ENCODE measurements at places on chromosomes 11 and 22. TPM values are rescaled to one million over a fixed set of nuclear protein-coding genes. Genes with fewer than 3 reads are reported as not detected.

Gene OR8G5
- total RNA-seq = not detected

DNA sequence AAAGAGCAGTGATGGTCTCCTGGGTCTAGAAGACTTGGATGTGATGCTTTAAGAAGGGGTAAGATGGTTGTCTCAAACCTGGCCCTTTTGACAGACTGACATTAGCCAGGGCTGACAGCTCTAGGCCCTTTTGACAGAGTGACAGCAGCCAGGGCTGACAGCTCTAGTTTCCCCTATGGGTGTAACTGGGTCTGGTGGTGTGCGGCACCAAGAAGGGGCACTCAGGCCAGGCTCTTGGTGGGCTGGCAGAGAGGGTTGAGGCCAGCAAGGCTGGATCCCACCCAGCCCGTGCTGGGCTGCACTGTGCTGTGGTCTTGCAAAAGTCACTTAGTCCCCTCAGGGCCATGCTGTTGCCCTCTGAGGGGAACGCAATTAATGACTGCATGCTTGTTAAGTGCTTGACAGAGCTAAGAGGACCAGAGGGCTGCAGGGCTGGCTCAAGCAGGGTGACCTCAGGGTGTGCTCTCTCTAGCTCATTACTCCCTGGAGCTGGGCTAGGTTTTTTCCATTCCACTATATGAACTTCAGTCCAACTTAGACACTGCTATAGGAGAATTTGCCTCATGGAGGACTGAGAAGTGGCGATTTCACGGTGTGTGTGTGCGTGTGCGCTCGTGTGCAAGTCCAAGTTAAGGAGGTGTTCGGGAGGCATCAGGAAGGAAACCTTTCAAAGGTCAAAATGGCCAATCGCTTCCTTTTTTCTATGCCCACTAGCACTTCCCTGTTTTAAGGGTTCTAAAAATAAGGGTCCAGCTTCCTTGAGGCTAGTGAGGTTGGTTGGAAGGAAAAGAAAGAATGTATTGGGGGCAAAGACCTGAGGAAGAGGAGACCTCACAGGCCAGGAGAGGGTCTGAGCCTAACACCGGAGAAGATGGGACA lies 4.4 kb downstream of the UBASH3B start:
- DNase-seq = no peak

DNA sequence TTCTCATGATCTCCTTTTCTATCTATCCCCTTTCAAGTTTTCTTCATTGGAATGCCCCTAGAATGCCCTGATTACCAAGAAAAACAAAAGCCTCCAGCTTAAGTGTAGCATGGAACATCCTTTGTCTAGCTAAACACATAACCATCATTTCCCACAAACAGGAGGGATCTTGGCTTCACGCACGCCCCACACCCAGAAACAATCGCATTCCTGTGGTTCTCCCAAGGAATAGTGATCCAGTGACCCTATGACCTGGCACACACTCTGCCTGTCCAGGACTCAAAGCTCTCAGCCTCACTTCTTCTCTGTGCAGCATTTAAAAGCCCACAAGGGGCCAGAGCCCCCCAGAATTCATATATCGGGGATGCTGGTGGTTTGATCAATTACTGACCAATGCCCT lies 9.3 kb upstream of the POU2AF1 start:
- DNase-seq = peak; percentile 14

- DNase-seq = no peak
These were observed 141.0 kb downstream of the ARHGAP20 start for GRCh38 chr11:110571081-110571720.

DNA sequence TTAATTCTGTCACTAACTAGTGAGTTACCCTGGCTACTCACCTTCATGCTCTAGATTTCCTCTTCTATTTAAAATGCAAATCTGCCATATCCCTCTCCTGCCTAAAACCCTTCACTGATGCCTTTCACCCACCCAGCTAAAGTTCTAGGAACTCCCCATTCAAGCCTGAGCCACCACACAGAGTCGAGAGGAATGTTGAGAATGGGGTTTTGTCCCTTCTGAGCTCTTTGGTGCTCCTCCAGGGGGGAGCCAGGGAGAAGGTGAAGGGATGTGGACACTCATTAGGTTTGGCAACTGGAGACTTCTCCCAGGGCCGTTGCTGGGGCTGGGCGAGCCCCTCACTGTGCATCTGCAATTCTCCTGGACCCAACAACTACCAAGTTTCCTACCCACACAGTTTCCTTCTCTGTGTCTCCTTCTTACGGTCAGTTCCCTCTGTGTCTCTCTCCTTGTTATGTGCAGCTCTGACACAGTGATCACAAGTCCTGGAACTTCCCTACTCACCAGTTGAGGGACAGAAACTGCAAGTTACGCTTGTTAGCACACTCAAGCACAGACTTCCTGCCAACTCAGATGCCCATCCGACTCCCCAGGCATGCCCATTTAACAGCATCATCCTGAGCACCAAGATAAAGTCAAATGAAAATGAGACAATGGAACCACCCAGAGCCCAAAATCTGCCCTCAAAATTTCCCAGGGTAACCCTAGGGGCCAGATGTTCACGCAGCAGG lies 6.5 kb upstream of the IL10RA start:
- no peak for DNase-seq

GRCh38 chr11:57735619-57736298 lies 5.5 kb upstream of the SELENOH start:
- no peak for DNase-seq

- no peak for DNase-seq
These were observed 66.9 kb downstream of the SPON1 start for GRCh38 chr11:14029440-14029839.

GRCh38 chr11:125156346-125157117 lies 8.0 kb upstream of the PKNOX2 start:
- no peak for DNase-seq

Gene RGL4
- not detected for total RNA-seq

Gene RHOD
- 0.57 TPM for total RNA-seq

GRCh38 chr22:45934168-45934564 lies 42.8 kb downstream of the WNT7B start:
- DNase-seq = no peak

Gene HEPN1
- total RNA-seq = not detected

DNA sequence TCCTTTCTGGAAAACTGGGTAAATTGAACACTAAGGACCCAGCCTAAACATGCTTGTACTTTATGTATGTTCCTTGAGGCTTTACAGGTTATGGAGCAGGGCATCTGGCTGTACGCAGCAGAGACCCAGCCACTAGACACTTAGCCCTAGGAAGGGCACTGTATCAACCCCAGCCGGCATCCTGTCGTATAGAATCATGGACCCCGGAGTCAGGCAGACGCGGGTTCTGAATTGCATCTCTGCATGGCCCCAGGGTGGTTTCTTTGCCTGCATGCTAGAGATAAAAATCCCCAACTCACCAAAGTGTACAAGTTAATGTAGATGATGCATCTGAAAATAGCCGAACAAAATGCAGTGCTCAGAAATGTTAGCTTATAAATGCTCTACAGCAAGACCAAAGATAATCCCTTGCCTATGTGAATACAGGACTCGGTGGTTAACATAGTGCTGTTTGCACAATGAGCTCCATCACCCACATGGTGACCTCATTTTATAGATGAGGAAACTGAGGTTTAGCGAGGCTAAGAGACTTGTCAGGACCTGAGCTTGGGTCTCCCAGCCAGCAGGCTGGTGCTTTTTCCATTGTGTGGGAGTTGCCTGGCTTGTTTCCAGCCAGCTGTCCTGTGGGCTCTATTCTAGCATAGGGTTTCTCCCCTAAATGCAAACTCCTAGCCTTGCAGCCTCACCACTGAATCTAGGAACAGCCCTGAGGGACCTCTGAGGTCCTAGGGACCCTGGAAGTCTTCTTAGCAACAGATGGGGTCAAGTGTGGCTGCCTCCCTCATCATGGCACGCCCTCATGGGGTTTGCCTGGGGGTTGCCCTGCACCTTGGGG lies 7.3 kb downstream of the CD6 start:
- DNase-seq = peak; percentile 45

GRCh38 chr11:8787372-8787771 lies 104.8 kb downstream of the RPL27A start:
- DNase-seq = no peak

Gene OR51I1
- not detected for total RNA-seq

Gene TMEM191C
- 0.69 TPM for total RNA-seq

GRCh38 chr11:120694726-120695125 lies 183.2 kb downstream of the GRIK4 start:
- DNase-seq = no peak

DNA sequence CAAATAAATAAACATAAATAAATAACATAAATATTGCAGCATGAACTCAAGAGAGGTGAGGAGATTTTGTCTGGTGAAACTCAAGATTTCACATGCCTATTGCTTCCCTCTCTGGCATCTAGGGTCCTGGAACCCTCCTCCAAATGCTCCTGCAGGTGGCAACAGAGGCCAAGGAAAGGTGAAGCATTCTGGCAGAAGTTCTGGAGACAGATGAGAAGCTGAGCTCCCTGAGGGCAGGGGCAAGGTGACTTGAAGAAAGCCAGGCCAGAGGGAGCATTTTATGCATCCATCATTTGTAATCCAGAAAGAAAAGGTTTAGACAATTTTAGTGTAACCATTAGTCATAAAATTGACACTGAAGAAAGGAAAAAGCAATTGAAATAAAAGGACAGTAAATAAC lies 64.9 kb downstream of the ENDOD1 start:
- DNase-seq = no peak

- DNase-seq = no peak
These were observed 18.3 kb upstream of the MICAL2 start for GRCh38 chr11:12091956-12092558.

DNA sequence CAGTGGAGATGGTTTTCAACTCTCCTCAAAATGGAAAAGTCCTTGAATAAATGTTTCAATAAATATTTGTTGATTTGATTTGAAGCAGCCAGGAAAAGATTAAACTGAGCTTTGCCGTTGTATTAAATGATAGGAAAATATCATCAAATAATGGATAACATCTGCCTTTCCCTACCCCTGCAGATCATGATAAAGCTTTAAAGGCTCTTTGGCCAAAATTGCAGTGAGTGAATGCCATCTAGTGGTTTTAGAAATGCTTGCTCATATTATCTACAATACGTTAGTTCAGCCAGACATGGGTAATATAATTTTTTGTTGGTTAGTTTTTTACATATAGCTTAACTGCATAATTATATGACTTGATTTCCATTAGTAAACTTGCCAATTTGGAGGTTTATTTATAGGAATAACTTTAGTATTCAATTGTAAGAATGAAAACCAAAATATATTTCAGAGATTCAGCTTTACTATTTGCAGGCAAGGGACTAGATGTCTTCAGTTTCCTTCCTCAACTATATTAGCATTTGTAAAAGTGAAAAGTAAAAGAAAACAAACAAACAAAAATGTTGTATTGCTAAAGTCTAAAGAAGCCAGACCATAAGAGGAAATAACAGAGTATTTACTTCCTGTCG lies 159.2 kb downstream of the MSANTD4 start:
- DNase-seq = peak; percentile 52

DNA sequence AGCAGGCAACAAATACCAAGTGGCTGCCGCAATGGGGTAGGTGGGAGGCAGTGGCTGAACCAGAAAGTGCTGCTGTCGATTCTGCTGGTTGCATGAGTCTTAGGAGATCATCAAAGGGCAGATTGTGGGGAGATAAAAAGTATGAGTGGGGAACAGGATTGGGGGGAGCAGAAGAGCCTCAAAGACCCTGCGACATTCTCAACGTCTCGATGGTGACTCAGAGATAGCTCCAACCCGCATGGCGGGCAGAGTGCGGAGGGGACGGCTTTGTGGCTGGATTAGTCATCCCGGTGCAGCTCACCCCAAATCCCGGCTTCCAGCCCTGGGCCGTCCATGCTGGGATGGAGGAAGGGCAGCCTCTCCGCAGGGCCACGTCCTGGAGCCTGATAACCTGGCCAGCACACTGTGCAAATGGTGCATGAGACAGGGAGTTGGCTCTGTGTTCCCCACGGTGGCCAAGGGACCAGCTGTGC lies 11.6 kb upstream of the RTN4R start:
- DNase-seq = no peak

Gene LTBP3
- total RNA-seq = 27.3 TPM

GRCh38 chr11:129374993-129375750 lies 476 bp upstream of the BARX2 start:
- DNase-seq = no peak

DNA sequence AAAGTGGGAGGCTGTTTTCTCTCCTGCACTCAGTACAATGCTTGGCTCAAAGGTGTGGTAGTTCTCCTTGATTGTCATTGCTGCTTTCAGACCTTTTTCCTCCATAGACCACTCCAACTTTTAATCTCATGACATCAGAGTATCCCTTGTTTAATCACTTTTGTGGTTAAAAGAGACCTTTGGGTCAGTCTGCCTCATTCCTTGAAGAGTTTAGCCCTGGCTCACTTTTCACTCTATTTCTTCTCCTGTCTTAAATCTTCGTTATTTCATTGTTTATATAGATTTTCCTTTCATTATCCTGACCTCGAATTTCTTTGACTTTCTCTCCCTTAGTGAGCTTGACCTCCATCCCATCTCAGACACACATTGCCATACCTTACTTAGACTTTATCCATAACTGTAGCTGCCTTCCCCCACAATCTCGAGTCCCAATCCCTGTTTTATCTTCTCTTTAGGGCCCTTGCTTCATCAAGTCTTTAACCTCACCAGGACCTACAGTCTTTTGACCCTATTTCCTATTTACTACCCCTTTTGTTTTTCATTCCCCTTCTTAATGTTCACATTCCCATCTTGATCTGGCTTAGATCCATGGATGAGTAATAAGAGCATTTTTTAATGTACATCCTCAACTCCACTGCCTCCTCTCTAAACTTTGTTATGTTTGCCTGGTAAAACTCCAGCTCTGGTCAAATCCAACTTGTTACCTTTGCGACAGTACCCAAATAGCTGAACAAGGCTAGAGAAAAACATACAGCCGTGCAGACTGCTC lies 9.5 kb downstream of the ATXN10 start:
- peak; percentile 45 for DNase-seq

DNA sequence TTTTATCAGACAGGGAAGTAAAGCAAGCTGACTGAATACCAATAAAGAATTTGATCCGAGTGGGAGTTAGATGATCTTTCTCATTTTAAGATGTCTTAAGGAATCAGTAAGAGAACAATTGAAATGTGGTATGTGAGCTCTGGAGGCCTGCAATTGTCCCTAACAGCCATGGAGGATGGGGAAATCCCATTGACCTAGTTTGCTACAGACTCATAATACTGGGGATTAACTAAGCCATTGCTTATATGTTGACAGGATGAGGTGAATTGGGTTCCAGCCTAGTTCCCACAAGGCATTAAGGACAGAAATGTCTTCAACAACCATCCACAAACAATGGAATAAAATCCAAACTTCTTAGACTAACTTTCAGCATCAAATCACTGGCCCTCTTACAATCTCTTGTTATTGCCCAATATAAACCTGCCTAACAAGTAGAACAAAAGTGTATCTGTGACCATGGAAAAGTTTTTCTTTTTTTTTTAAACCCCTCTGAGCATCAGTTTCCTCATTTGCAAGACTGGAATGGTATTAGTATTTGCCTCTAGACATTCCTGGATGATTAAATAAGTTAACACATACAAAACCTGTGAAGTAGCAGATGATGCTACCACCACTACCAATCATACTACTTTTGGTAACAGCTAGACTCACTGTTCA lies 773.2 kb downstream of the DLG2 start:
- DNase-seq = no peak

DNA sequence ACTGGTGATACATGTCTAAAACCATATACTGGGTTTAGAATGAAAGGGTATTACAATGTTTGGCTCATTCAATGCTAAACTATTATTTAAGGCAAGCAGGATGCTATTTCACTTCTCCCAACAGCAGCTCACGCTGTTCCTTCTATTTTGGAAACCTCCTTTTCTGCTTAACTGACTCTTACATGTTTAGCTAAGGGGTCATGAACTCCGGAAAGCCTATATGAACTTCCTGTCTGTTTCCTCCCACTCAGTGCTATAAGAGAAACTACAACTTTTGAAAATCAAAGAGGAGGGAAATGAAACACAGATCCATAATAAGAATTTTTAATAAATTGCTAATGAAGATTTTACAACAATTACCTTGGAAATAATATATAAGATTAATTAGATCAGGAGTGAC lies 30.9 kb downstream of the SLC36A4 start:
- no peak for DNase-seq

Gene TMEM86A
- 2.1 TPM for total RNA-seq
